ENCODE measurements at places on chromosomes 12 and 14.

DNA sequence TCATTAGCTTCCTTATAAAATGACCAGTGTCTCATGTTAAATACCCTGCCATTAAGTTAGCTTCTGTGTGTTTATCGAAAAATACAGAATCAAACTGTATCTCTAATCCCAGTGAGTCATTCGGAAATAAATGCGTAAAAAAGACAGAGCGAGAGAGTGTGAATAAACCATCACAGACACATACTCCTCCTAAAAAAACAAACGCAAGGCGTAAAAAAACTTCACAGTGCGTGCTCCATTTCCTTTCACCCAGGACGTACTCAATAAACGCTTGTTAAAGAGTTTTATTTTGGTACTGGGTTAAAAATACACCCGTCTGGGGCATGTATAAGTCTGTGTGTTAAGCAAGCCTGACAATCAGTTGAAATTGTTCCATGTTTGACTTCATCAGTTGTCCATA is 58.8 kb upstream of the ISM2 start:
- no peak for DNase-seq

DNA sequence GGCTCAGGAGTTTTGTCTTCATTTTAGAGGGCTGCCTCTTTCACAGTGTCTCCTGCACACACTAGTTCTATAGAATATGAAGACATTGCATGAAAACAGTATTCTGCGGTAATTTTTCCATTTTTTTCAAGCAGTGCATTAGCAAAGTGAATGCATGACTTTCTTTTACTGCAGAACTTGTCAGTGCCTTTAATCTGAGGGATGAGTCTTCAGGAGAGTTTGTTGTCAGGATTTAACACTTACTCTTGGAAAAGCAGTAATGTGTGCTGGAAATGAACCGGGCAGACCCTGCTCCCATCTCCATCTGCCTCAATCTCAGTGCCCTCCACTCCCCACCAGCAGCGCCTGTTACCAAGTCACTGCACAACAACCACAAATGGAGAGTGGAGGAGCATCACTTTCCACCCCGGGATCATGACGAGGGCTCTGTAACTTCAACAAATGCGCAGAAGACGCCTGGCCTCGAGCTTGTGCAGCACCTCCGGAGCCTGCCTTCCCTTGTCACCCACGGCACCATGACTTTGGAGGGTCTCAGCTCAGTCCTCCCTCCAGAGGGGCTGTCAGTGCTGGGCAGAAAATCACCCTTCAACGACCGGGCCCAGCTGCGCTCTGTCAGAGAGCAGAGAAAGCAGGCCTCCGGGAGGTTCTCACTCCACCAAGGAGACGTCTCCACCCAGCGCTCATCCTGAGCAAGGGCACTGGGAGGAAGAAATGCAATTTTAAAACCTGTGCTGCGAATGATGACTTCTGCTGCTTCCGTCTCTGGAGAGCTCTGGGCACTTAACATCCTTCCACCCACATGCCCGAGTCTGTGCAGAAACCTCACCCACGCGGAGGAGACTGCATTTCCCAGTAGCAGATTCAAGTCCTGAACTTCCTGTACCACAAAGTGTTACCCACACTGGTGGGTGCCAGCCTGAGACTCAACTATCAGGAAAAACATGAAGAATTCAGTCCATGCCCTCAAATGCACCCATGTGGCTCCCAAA is 255.7 kb downstream of the ADGRD1 start:
- no peak for DNase-seq

- DNase-seq = no peak
These were observed 3.5 kb downstream of the VWF start for GRCh38 chr12:6120796-6121473.

DNA sequence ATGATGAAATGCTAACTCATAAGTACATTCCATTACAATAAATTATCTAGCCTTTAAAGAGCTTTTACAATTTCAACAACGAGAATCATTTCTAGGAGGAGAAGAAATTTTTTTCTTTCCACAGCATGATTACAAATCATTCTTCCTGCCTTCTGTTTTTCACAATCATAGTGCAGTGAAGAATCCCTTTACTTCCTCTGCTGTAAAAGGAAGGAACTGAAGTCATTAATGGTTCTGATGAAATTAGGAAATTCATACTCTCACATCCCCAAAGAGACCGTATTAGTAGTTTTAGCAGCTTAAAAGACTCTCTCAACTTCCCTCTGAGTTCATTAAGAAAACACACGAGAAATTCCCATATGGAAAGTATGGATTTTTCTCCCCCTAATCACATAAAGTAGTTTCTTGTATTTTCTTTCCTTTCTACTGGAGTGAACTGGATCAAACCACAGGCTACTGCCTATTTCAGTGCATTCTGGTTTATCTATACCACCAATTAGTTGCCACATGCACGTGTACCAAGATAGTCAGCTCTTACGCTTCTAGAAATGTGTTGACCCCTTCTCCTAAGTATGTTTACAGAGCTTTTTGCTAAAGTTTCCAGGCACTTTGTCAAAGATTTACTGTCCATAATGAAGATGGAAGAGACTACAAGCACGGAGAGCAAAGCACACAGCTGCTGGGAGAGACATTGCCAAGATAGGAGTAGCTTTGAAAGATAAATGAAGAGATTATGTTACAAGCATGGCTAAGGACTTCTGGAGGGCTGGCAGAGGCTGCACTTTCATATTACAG is 58.9 kb upstream of the KITLG start:
- DNase-seq = no peak

GRCh38 chr14:99758121-99758821 is 34.9 kb upstream of the EML1 start:
- DNase-seq = peak; percentile 32

- DNase-seq = no peak
These were observed 77.8 kb upstream of the MAX start for GRCh38 chr14:65179918-65180724.

DNA sequence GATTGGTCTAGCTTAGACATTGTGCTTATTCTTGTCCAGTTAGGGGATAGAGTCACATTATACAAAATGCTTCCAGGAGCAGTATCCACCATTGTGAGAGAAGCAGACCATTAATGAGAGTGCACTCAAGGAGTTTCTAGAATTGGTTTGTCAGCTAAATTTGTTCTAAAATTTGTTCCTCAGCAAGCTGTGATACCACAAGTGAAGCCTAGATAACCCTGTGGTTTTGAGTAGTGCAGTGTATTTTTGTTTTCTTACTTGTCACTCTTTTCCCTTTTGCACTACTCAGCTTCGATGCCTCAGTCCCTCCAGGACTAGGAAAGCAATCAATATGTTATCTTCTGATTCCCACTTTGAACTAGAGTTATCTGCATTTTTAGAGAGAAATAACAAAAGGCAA is 42.5 kb upstream of the AKAP6 start:
- no peak for DNase-seq

DNA sequence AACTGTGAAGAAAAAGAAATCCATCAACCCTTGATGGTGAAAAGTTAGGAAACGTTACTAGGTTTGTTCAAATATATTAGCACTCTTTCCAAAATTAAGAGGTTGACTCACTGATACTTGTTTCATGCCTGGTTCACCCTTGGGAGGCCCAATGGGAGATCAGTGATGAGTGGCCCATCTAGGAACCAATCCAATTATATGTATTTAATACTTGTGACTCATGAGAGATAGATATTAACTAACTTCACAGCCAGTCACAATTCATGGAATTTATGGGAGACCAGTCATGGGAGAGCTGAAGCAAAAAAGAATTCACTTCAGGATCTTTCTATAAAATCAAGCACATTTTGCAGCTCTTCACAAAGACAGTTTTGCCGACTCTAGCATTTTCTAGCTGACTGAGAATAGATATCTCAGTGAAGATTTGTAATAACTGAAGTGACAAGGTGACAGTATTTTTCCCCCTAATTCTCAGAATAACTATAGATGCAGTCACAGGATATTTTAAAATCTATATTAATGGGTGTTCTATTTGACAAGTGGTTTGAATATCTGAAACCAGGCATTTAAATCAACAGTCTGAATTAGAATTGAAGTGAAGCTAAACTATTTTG is 230.2 kb downstream of the EPS8 start:
- no peak for DNase-seq

DNA sequence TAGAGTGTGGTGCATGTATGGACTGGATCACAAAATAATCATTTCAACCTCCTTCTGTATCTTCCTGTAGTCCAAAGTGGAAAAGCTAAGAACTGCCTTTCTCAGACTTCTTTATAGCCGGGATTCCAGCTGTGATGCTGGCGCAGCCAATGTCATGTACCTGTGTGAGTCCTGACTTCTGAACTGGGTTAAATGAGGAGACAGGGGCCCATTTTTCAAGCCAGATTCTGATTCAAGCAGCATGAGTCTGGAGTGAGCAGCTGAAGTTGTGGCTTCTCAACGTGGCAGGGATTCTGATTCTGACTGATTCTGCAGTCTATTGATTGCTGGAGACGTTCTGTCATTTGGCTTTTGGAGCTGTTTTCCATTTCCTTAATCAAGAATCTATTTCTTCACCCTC is 111.2 kb downstream of the ST8SIA1 start:
- no peak for DNase-seq

DNA sequence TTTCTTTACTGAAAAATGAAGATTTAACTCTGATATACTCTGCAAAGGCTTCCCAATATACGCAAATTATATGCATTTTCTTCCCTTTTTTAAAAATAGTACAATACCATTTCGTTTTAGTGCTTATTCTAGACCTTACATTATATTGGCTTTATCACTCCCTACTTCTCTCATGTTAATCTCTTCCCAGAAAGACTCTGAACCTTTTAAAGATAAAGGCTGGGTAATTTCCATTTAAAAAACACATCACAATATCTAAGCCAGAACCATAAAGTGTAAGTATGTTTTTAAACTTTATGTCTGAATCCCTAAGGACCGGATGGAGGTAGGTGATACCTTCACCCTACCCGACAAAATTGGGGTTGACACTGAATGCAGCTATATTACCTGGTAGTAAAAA is 320.8 kb downstream of the DIO2 start:
- no peak for DNase-seq

- peak; percentile 91 for DNase-seq
These were observed 15.7 kb downstream of the SIVA1 start for GRCh38 chr14:104768437-104769323.

DNA sequence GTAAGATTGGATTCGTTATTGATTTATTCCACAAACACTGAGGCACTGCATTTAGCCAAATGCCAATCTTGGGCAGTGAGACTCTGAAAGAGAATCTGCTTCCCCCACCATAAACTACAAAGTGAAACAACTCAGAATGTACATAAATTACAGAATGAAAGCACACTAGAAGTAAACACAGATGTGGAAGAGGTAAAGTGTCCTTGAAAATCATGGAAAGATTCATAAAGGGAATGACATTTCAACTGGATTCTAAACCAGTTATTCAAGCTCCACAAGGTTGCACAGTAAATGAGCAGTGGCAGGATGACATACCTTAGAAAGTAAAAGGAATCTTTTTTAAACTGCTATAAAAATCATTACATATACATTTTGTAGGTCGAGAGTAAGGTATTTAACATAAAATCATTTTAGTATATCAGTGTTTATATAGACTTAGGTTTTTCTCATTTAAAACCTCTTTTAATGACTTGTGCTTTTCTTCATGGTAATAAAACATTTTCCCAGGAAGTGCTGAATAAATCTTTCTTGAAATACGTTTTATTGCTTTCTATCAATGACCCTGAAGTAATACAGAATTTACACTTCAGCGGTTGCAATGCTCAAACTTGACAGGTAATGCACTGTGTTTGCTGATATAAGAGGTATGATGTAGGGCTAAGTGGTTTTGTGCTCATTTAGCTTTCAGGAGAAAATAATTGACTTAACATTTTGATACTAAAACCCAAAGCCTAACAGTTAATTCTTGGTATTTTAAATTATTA is 270.6 kb downstream of the NAV3 start:
- no peak for DNase-seq

DNA sequence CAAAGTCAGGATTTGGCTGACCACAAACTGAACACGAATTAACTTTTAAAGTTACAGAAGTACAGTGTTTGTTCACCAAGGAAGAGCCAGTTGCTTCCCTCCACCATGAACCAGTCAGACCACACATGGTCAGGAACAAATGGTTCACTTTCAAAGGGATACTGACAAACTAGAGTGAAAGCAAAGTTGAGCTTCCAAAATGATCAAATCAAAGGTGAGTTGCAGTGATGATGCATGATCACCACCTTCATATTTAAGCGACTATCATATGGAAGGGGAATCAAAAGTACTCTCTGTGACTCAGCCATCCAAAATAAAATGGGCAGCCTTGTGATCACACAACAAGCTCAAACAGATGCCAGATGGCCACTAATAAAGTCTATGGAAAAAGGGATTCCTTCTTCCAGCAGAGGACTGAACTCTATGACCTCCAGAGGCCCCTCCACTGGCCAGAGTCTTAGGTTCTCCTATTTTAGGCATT is 13.1 kb downstream of the NT5DC3 start:
- DNase-seq = no peak

- DNase-seq = peak; percentile 59
These were observed 243.5 kb upstream of the CAND1 start for GRCh38 chr12:67025543-67026114.

- no peak for DNase-seq
These were observed 132.7 kb upstream of the DYRK2 start for GRCh38 chr12:67515679-67516340.

GRCh38 chr14:100907240-100907639 is 3.7 kb upstream of the RTL1 start:
- DNase-seq = no peak

- DNase-seq = no peak
These were observed 28.2 kb downstream of the CACNA2D4 start for GRCh38 chr12:1890119-1890703.

- no peak for DNase-seq
These were observed 228.3 kb downstream of the TMEM132D start for GRCh38 chr12:129675496-129675895.

DNA sequence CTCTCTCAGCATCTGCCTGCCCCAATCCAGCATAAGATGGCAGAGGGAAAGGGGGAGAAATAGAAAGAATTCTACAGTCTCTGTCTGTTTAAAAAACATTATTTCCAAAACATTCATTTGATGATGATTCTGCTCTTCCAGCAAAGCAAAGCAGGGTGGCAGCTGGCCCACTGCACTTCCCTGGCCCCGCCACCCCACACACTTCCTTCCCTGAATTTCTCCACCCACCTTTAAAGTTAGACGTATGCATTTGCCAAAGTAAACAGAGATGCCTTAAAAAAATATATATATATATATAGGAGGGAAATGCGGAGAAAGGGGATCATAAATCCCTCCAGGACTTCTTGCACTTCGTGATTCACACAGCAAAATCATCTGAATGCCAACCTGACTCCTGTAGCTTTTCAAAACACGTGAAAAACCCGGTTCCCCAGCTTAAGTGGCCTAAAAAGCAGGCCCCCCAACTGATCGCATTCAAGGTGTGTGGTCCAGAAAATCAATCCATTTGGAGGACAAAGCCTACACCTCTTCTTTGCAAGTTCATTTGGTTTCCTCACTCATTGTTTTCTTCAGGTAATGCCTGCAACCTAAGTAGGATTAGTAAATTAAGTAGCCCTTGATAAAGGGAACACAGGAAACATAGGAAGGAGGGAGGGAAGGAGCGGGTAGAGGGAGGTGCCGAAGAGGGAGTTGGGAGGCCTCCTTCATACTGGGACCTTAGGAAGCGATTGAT is 68.8 kb downstream of the LLPH start:
- peak; percentile 50 for DNase-seq

DNA sequence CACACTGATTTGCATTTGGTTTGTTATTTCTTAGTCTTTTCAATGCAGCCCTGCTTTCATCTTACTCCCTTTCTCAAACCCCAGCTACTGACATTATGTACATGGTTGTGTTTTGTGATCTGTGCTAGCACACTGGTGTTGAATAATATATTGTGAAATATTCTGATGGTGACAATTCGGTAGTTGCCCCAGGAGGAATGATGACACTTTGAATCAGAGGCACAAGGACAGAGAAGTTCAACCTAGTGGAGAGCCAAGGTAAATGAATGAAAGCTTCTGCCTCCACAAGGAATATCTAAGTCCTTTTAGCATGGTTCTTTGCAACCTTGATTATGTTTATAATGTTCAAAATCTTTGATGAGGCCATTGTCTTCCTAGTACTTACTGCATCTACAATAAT is 159.9 kb downstream of the PDE3A start:
- no peak for DNase-seq

Measured in neural progenitor cell (in vitro differentiated cells).